Cerebellar nuclear complex (tissue), 1 donor: ENCODE measurements at places on chromosomes 2 and 18.
A peak's percentile ranks its signal among the peaks of the same experiment; 100 is the strongest.

DNA sequence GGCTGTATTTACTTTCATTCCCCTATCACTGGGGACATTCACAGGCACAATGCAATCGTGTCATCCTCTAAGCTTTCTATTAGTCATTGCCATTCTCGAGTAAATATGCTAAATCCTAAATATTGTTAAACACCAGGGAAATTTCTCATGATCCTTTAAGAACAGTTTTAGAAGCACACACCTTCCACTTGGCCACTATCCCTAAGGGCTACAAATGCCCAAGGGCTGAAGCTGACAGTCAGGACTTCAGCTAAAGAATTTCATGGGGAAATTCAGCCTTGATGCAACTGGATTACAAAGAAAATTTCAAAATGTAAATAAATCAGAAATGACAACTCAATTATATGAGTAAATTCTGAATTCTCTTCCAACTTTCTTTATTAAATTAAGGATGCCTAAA is 163.1 kb upstream of the PID1 start:
- no peak for DNase-seq

GRCh38 chr2:100391735-100392515 is 25.5 kb downstream of the CHST10 start:
- DNase-seq, result peak; percentile 62

DNA sequence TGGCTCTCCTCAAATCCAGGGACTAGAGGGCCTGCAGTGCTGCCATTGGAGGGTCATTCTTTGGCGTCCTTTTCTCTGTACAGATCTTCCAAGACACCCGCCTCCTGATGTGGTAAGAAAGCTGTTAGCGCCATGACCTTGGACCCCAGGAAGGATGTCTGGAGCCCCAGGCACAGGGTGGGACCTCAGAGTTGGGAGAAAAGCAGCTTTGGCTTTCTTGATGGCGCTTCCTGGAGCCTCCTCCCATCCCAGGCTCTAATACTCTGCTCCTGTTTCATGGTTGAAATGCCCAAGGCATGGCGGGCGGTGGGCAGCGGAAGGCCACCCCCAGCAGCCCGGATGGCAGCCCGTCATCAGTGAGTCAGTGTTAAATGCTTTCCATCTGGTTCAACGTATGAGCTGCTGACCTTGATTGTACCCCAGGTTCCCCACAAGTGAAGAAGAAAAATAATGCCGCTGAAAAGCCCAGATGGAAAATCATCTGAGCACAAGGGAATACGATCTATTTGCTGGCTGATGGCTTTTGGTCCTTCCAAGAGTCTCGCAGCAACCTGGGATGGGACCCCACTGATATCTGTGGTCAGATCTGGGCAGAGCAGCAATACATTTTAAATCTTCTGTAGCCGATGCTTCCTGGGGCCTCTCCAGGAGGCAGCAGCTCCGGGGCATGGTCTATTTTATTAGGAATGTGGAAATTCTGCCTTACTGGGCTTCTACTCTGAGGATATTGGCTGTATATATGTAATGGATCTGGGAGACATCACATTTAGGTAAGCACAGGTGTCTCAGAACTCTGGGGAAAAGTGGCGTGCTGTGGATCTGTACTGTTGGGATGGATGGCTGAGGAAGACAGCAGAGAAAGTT is 15.1 kb downstream of the ACKR3 start:
- DNase-seq, result no peak

GRCh38 chr2:85684380-85684779 is 9.8 kb upstream of the GNLY start:
- DNase-seq, result no peak

GRCh38 chr2:150619607-150620330 is 132.3 kb upstream of the RND3 start:
- DNase-seq, result no peak

DNA sequence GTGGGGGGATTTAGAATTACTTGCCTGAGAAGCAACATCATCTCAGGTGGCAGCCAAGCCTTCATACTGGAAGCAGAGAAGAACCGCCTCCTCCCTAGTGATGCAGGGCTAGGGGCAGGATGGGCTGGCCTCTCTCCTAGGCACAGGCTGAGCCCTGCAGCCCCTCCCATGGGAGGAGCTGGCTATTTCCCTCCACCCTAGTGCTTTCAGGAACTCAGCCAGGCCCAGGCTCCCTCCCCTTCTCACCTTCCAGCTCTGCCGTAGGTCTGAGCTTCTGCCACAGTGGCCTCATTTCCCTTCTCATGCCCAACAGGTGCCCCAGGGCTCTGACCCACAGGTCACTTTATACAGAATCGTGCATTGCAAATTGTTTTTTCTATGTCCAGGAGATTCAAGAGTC is 31.0 kb downstream of the CENPA start:
- DNase-seq, result no peak

DNA sequence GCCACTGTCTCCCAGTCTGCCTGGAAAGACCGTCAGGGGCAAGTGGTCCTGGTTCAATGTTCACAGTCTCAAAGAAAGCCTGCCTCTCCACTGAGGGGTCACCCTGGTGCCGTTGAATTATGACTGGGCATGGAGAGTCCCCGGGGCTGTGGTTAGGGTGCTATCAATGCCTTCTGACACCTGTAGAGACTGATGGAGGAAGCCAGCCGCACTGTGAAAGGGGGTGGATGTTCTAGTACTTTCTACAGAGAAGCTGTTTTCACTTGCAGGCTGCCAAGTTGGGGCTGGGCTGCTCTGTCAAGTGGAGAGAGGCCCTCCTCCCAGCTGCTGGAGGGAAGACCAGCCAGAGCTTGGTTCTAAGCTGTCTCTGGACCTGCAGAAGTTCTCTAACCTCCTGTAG is 80.5 kb downstream of the BCL2L11 start:
- DNase-seq, result no peak

DNA sequence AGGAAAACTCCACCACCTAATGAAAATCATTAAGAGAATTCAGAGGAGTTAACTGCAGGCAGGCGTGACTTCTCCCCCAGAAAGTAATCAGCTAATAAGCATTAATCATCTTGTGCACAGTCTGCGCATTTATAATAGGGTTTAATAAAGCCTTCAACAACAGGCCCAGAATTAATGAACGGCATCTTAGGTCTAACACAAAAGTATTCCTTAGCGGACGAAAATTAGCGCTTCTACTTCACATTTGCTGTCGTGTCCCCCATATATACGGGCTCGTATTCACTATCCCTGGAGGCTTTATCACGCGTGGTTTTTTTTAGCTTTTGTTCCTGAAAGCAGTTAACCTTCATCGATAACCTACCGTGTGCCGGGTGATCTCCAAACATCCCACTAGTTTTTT is 1.8 kb downstream of the ATP8B1 start:
- DNase-seq, result no peak

DNA sequence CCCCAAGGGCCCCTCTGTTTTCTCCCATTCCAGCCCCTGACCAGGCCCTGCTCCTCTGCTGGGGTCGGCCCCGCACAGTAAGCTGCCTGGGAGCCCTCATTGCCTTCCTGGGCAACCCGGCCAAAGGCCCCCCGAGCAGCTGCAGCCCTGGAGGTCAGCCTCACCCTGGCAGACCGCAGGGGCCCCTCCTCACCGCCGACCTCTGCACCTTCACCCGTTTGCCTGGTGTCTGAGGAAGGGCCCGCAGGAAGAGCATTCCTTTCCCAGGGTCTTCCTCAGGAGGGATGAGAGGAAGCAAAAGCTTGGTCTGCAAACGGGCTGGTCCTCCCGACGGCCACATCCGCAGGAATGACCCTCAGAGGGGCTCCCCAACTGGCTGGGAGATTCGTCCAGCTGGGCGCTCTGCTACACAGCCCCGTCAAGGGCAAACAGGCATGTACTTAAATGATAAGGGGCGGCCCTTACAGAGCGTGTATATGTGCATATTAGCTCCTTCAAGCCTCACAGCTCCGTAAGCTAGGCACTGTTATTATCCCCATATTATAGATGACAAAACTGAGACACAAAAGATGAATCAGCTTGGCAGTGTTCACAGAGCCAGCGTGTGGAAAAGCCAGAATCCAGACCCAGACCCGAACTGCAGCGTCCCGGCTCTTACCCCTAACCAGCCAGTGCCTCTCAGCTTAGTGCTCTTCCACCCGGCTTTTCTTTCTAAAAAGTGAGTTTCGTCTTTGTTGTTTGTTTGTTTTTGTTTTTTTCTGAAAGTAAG is 52.8 kb downstream of the SLC4A1AP start:
- no peak for DNase-seq

DNA sequence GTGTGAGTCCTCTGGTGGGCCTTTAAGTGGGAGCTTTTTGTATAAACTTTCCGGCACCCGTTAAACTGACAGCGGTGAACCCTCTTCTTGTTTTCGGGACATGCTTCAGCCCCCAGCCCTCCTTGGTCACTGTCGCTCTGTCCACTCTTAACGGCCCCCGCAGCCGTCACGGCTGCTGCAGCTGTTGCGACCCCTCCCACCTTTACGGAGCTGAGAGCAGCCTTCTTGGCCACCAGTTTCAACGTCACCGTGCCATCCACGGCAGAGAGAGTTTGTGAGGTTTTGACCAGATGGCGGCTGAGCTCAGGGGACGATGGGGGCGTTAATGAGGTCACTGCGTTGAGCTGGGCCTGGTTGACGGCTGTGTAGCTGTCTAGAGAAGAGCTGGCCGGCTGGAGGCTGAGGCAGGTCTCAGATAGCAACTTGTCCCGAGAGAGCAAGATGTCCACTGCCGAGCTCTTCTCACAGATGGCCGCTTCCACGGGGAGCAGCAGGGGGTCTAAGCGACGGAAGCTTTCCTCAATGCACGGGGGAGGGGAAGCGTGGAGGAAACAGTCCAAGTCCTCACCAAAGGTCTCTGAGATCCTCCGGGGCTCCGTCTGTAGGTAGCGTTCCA is 41.9 kb downstream of the KLF7 start:
- no peak for DNase-seq

GRCh38 chr2:232328032-232328422 is 50.5 kb upstream of the ALPP start:
- DNase-seq, result no peak

GRCh38 chr18:64807560-64807959 is 658.7 kb upstream of the LINC00305 start:
- DNase-seq, result peak; percentile 80

DNA sequence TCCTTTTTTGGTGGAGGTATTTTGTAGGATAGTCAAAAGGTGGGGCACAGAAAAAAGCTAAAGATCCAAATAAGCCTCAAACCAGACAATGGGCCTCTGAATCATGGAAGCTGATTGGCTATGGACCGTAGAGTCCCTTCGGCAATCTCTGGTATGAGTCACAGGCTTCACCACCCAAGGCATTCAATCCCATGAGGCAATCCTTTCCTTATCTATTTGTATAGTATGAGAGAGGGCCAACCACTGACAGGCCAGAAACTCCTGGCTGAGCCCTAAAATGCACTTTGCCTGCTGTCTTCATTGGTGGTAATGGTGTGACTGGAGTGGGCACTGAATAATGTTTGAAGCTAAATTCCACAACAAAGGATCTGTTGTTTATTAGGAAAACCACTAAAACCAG is 38.7 kb upstream of the MEX3C start:
- no peak for DNase-seq

DNA sequence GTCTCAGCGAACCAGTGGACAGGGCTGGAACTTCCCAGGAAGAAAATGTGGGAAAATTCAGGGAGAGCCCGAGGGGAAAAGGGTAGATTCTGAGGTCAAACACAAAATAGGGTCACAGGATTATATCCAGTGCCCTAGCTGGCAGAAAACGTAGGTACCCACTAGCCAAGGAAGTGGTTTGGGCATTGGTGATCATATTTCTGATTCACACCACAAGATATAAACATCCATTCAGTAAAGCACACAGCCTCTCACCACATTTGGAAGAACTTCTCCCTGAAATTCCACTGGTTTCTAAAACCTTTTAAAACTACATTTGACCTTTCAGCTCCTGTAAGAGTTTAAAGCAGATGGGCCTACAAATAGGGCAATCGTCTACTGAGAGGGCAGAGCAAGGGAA is 186.9 kb downstream of the TTC32 start:
- no peak for DNase-seq

- no peak for DNase-seq
Measured at GRCh38 chr2:3536682-3537632, 17.6 kb upstream of the ADI1 start.

DNA sequence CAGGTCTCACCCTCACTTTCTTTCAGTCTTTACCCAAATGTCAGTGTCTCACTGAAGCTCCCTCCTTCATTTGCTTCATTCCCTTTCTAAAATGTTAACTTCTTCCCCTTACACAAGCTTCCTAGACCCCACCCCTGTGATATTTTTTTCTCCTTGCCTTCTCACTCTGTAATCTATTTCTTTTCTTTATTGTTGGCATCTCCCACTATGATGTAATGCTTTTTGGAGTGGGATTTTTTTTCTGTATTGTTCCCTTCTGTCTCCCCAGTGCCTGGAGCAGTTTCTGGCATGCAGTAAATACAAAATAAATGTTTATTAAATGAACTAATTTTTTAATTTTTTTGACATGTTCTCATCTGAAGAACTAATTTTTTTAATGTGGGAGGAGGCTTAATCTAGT is 55.9 kb upstream of the MAP3K20 start:
- no peak for DNase-seq

DNA sequence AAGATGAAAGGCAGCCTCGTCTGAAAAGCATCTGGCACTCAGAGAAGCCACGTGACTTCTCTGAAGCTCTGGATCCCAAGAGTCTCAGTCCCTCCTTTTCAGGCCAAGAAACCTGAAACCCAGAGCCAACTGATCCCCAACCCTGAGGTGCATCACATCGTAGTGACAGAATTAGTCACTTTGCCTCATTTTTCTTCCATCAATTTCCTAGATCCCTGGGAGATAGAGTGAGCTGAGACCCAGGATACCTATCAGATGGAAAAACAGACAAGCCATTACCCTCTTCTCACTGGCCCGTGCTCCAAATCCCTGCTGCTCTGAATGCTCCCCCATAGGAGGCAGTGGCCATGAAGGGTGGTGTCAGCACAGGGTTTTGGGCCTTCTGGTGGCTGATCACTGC is 113.1 kb downstream of the ALK start:
- no peak for DNase-seq

DNA sequence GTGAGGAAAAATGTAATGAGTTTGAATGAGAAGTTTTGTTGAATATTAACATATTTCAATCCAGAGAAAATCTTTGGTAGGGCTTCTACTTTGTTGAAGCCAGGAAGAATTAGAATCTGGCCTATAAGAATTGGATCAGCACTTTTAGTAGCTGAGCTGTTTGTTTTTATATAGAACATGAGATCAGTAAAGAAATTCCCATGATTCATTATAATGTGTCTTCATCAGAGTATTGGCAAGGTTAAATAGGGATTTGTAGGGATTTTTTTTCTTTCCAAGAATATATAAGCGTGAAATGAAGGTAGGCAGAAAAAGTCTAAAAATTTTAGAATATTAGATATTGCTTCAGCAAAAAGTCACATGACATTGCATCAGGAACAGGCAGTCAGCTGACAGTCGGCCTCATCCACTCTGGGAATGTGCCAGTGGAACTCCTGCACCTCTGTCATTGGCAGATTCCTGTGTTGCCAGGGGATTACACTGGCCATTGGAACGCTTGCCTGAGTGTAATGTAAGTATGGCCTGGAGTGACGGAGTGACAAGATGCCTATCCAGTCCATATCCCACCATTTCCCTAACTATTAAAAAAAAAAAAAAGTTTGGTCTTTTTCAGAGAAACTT is 60.6 kb downstream of the SERTAD2 start:
- DNase-seq, result no peak

GRCh38 chr2:196205011-196205766 is 33.8 kb upstream of the STK17B start:
- DNase-seq, result no peak

GRCh38 chr2:200171731-200172482 is 134.6 kb upstream of the SPATS2L start:
- DNase-seq, result no peak
